ACHN (cell line): ENCODE measurements at places on chromosomes 3 and 15.
A peak's percentile ranks its signal among the peaks of the same experiment; 100 is the strongest.

DNA sequence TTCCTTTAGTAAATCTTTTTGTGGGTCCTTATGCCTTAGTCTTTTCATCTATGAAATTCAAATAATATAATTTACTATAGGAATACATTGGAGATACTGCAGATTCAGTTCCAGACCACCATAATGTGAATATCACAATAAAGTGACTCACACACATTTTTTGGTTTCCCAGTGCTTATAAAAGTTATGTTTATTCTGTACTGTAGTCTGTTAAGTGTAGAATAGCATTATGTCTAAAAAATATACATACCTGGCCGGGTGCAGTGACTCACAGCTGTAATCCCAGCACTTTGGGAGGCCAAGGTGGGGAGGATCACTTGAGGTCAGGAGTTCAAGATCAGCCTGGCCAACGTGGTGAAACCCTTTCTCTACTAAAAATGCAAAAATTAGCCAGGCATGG is 53.9 kb upstream of the PAQR5 start:
- no peak for DNase-seq

DNA sequence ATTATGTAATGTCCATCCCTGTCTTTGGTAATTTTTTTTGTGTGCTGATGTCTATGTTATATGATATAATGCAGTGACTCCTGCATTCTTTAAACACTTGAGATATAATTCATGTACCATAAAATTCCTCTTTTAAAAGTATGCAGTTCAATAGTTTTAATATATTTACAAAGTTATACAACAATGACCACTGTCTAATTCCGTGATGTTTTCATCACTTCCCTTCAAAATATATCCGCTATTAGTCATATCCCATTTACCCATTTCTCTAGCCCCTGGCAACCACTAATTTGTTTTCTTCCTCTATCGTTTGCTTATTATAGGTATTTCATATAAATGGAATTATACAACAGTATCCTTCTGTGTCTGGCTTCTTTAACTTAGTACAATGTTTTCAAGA is 64.9 kb upstream of the SUCLG2 start:
- DNase-seq = no peak

- DNase-seq = no peak
Measured at GRCh38 chr3:158602227-158602626, 31.2 kb downstream of the MLF1 start.

DNA sequence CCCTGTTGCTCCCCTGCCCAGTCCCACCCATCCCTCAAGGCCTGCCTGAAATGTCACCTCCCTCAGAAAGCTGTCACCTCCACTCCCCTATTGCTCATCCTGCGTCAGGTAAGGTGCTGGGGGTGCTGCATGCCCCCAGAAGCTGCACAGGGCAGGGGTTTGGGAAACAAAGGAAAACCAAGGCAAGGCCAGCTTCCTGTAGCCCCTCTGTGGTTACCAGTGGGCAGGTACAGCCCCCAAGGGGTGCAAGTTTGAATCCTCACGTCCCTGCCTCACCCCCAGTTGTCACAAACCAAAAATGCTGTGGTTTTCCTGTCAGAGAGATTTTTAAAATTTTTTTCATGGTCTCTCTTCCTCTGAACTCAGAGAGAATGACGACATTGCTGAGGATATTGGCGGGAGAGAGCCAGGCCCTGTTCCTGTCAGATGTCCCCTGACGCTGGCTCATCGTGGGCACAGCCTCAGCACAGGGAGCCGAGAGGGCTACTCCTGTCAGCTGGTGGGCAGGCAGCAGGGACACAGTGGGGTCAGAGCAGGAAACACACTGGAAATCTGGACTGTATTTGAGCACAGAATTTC is 27.0 kb downstream of the PSTPIP1 start:
- no peak for DNase-seq

DNA sequence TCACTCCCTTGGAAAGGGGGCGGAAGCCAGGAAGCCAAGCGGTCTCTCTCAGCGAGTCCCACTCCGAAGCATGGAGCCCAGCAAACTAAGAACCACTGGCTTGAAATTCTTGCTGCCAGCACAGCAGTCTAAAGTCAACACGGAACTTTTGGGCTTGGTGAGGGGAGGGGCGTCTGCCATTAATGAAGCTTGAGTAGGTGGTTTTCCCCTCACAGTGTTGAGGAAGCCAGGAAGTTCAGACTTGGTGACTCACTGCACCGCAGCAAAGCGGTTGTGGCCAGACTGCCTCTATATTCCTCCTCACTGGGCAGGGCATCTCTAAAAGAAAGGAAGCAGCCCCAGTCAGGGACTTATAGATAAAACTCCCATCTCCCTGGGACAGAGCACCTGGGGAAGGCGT is 665.4 kb upstream of the CBLB start:
- DNase-seq = no peak

GRCh38 chr3:177536873-177537272 is 339.6 kb upstream of the TBL1XR1 start:
- DNase-seq = no peak

- no peak for DNase-seq
Measured at GRCh38 chr15:101378171-101378755, 83.2 kb upstream of the SNRPA1 start.

GRCh38 chr15:40891810-40892446 is 2.3 kb upstream of the VPS18 start:
- DNase-seq = peak; percentile 58

GRCh38 chr3:182710557-182711157 is 82.6 kb upstream of the ATP11B start:
- peak; percentile 24 for DNase-seq
